Stimulated activated CD4-positive, alpha-beta T cell treated with anti-CD3 and anti-CD28 coated beads, Interleukin-1b, Interleukin-23, amount 100 ng/mL, for 1 hour (primary cell): ENCODE measurements at places on chromosomes 3 and 15.

DNA sequence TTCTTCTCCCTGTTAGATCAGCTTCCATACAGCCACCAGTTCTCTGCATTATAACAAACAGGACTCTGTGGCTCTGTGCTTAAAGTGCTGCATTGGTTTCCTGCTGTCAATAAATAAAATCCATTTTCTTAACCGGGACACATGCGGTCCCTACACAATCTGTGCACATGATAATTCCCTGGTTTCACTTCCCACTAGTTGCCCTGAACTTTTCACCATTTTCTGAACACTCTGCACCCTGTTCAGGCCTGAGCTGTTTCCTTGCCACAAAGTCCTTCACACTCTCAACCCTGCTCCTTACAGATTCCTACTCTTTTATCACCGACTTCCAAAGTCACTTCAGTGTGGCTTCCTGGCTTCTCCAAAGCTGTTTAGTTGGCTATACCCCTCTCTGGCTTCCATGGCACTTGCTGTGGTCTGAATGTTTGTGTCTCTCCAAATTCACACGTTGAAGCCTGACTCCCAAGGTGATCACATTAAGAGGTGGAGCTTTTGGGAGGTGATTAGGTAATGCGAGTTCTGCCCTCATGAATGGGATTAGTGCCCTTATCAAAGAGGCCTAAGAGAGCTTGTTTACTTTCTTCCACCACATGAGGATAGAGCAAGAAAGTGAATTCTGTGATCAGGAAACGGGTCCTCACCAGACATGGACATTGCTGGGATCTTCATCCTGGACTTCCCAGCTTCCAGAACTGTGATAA lies 233.4 kb downstream of the CHST2 start:
- DNase-seq, result no peak

- no peak for DNase-seq
These were observed 232.6 kb upstream of the TPM1 start for GRCh38 chr15:62809968-62810260.

- DNase-seq, result no peak
These were observed 35.5 kb downstream of the FAH start for GRCh38 chr15:80188251-80188650.

- DNase-seq, result no peak
These were observed 111.9 kb downstream of the MECOM start for GRCh38 chr3:169551646-169552045.

- DNase-seq, result no peak
These were observed 12.2 kb upstream of the POLR2M start for GRCh38 chr15:57694279-57694678.

DNA sequence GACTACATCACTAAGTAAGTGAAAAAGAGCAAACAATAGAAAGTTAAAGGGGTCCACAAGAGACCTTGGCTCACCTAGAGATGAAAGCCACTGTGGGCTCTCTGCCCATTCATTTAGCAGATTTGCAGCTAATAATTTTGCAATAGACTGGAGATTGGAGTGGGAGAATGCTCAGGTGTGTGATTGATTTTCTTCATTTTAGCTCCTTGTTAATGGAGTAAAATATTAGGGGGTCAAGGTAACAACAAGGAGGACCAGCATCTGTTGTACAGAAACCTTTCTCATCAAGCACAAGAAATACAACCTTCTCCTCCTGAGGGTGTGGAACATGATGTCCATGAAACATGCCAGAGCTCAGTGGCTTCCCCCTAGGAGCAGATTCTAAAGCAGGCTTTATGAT lies 63.2 kb downstream of the TMEM266 start:
- DNase-seq, result no peak

DNA sequence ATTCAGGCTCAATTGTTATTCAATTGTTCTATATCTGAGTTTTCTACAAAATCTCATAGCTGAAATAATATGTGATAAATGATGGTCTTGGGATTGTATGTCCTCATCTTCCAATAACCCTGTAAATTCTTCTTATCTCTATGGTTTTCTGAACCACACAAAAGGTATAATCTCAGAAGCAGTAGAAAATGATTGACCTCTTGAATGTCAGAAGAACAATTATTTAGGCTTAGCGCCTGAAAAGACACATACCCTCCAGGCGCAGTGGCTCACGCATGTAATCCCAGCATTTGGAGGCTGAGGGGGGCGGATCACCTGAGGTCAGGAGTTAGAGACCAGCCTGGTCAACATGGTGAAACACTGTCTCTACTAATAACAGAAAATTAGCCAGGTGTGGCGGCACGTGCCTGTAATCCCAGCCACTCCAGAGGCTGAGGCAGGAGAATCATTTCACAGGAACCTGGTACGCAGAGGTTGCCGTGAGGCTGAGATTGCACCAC lies 288.0 kb upstream of the TBC1D5 start:
- no peak for DNase-seq
